ENCODE measurements at places on chromosomes 2 and 18.

- no peak for DNase-seq
These were observed 119.9 kb upstream of the NDUFV2 start for GRCh38 chr18:8982416-8983183.

DNA sequence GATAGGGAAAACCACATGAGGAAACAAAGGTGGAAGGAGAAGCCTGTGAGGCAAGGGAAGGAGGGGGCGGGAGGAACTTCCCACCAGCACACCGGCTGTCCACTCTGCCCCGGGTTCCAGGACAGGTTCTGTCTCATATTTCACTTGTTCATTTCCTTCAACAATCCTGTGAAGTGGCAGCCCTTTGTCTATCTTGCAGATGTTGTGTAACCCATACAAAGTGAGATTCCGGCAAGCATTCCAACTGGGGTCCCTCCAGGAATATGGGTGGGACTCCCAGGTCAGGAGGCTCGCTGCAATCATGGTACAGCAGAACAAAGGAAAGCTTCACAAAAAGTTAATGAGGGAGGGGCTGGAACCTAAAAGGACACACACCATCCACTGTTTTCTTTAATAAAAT is 271.3 kb upstream of the PXDN start:
- DNase-seq = no peak

DNA sequence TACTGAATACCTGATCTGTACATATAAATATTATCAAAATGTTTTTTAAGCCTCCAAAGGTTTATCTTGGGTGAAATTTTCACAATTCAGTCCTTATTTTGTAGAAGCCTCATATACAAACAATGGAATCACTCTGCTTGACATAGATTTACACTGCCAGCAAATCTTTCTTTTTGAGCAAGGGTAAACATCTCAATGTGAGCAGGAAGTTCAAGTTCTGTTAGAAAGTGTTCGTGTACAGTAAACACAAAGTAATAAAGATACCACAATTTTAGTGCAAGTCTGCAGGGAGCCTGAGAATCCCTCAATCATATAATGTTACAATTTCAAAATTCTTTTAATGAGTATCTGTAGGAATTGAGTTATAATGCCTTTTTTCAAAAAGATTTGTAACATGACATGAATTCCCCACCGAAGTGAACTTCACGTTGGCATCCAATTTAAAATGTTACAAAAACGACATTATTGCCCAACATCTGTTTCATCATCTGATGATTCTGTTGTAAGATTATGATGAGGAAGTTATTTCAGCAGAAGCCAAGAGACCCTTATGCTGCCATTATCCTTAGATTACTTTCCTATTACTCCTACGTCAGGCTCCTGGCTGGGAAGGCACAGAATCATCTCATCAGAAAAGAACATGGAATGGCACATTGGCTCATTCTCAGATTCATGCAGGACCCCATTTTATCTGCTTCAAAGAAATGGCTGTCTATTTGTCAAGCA is 283.9 kb upstream of the ACVR2A start:
- DNase-seq = no peak

DNA sequence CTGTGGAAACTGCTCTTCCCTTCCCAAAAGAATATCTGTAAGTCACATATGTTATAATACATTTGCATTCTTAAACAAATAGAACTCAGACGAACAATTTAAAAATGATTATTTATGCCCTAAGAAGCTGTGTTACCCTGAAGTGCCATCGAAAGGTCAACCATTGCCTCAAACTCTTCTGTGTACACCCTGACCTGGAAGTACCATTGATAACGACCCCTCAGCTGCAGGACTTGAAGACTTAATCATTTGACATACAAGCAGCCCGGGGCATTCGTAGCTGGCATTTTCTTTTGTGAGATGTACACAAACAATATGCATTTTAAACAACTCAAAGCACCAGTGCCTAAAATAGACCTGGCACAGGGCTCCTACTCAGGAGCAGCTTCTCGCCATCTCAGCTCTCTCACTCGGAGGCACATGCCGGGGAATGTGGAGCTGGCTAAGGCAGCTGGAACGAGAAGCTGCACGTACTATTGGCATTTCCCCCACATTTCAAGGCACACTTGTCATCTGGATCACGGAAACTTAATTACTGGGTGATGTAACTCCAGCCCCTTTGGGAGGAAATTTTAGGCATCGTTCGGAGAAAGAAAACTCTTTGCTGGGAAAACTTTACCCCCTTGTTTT is 170.0 kb upstream of the GALNT5 start:
- DNase-seq = no peak

Measured in left lobe of liver (tissue), 2 donors.